Stimulated activated CD4-positive, alpha-beta T cell treated with anti-CD3 and anti-CD28 coated beads, Interleukin-15, amount 100 ng/mL, for 1 hour (primary cell): ENCODE measurements at places on chromosomes 7 and 10.

GRCh38 chr7:95517458-95517857, 31.7 kb downstream of the ASB4 start:
- no peak for DNase-seq

DNA sequence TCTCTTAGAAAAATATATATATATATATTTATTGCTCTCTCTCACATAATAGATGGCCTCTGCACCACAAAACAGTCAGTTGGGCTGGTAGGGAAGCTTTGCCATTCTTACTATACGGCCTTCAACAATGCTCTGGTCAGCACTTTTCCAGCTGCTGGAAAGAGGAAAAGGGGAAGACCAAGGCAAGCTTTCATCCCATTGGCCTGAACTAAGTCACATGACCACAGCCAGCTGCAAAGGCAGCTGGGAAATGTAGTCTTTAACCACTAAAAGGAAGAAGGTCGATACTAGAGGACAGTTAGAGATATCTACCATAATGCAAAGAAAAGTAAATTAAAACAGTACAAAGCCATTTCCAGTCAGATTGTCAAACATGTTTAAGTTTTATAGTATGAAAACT, 58.4 kb upstream of the MACROH2A2 start:
- DNase-seq: no peak

DNA sequence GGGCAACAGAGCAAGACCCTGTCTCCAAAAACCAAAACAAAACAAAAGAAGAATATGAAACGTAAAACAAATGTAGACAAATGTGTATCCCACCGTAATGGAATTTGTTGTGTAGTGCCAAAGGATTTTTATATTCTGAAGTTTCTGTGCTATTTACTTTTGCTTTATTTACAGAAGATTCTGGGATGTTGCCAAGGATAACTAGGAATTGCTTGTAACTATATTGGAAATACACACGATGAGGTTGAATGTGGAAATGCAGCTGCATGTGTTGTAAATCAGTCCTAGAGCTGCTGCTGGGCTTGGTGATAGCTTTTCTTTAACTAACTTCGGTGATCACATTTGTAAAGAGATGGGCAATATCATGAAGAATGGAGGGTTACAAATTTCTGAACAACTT, 39.5 kb downstream of the GALNT17 start:
- no peak for DNase-seq

GRCh38 chr7:101133621-101134398, 6.9 kb downstream of the SERPINE1 start:
- no peak for DNase-seq

DNA sequence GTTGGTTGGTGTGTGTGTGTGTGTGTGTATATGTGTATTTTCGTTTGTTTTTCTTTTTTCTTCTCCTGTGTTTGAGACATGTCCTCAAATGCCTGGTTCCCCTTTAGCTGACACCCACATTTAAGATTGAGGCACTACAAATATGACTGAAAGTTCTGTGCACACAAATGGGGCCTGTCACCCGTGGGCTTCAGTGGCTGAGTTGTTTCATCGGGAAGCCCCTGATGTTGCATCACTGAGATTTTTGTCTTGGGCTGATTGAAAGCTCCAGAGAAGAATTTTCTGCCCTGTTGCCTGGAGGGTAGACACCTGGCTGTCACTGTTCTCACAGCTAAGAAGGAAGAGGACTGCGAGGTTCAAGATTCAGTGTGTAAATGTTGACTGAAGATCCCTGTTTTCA, 283.8 kb upstream of the C7orf33 start:
- DNase-seq: no peak

GRCh38 chr10:10891124-10892082, 126.3 kb upstream of the CELF2 start:
- no peak for DNase-seq

- no peak for DNase-seq
These were observed 666 bp downstream of the HNRNPF start for GRCh38 chr10:43408331-43408709.

GRCh38 chr7:95427914-95428516, 6.8 kb downstream of the PON2 start:
- no peak for DNase-seq
